ENCODE measurements at places on chromosomes 3 and 15.

- no peak for DNase-seq
Observed at GRCh38 chr3:71806736-71807135, 21.8 kb upstream of the PROK2 start.

DNA sequence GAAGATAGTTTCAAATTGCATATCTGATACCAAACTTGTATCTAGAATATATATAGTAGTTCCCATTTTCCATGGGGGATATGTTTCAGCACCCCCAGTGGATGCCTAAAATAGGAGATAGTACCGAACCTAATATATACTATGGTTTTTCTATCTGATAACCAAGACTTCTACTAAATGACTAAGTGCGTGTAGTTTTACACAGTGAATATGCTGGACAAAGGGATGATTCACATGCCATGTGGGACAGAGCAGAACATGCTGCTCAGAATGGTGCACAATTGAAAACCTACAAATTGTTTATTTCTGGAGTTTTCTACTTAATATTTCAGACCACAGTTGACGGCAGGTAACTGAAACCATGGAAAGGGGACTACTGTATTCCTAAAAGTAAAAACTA is 73.4 kb upstream of the TP63 start:
- DNase-seq = no peak

GRCh38 chr3:147393261-147393942 is 12.9 kb downstream of the ZIC4 start:
- DNase-seq = no peak

DNA sequence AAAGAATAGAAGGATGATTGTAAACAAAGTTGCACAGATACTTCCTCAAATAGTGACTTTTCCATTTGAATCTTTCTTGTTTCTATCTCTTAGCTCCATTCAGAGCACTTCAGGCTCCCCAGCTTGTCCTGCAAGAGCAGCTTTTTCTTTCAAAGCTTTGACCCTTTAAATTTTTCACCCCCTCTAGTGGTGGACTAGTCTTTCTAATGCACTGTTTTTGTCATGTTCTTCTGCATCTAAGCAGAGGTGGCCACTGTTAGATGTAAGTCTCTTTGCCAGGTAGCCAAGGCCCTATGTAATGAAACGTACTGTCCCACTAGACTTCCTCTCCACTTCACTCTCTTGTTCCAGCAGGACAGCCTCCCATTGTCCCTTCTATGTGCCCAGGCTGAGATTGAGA is 74.0 kb upstream of the MANF start:
- DNase-seq = no peak

DNA sequence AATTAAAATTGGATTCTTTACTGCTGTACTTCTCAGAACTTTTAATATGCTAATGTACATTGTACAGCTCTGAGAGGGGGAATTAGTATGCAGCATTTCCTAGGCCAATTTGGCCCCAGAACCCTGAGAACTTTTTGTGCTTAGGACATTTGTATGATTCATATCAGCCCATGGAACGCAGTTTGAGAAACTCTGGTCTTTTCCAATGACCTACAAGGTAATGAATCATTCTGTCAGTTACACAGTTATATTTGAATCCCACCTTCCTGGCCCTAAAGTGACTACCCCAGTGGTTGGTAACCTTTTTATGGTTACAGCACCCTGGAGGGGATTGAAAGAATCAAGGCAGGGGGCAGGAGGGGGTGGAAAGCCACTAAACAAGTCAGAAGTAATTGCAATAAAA is 25.6 kb upstream of the KBTBD12 start:
- no peak for DNase-seq

DNA sequence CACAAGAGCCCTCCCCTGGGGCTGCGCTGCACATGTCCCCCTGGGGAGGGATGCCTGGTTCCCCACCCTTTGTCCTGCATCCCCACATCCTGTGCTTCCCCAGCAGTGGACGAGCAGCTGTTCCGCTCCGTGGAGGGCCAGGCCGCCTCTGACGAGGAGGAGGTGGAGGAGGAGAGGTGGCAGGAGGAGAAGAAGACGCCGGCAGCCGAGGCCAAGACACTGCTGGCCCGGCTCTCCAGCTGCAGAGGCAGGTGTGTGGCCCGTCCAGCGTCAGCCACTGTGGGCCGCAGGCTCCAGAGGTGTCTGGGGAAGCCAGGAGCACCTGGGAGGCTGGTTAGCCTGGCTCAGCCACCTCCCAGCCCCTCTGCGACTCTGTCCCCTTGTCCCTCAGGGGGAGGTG is 27.9 kb upstream of the GP9 start:
- no peak for DNase-seq

GRCh38 chr3:99246010-99246654 is 344.6 kb upstream of the DCBLD2 start:
- DNase-seq = no peak

DNA sequence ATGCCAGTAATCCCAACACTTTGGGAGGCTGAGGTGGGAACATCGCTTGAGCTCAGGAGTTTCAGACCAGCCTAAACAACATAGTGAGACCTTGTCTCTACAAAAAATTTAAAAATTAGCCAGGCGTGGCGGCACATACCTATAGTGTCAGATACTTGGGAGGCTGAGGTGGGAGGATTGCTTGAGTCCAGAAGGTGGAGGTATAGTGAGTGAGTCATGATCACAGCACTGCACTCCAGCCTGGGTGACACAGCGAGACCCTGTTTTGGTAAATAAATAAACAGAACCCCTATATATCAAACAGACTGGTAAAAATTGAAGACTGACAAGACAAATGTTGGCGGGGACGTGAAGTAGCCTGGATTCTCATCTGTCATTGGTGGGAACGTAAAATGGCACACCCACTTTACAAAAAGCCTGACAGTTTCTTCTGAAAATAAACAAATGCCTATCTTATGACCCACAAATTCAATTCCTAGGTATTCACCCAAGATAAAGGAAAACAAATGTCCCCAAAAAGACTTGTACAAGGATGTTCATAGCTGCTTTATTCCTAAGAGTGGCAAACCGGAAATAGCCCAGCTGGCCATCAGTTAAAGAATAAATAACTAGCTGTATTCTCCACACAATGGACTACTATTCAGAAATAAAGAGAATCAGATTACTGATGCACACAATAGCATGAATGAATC is 47.0 kb upstream of the GK5 start:
- DNase-seq = no peak

DNA sequence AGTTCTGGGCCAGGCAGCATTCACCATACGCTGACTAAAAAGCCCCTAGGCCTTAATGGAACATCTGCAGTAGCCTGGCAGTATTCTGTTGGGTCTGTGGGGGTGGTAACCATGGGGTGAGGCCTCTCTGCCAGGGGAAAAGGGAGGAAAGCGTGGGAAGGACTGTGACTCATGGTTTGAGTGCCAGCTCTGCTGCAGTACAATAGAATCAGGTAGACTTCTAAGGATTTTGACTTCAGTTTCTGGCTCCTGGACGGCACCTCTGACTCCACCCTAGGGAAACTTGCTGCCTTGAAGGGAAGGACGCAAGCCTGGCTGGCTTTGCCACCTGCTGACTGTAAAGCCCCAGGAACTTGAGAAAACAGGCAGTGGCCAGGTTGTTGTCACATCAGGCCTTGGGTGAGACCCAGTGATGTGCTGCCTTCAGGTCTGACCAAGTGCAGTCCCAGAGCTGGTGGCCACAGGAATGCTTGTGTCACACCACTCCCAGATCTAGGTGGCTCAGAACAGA is 148.6 kb downstream of the SUCNR1 start:
- no peak for DNase-seq

GRCh38 chr3:72847282-72847681 is 963 bp downstream of the SHQ1 start:
- DNase-seq = no peak

Measured in activated T-cell treated with anti-CD3 and anti-CD28 coated beads for 1 hour (primary cell).